Bronchus fibroblast of lung (primary cell): ENCODE measurements at places on chromosomes 11 and 22. TPM values are rescaled to one million over a fixed set of nuclear protein-coding genes. Genes with fewer than 3 reads are reported as not detected.

The MS4A2 gene
- not detected in 2 replicates for total RNA-seq

The CD248 gene
- 41.8 and 42.9 TPM in 2 replicates for total RNA-seq

The BLID gene
- 0.15 and 1.5 TPM in 2 replicates for total RNA-seq

The DMC1 gene
- 2.2 and 2.4 TPM in 2 replicates for total RNA-seq

The KRTAP5-11 gene
- not detected in 2 replicates for total RNA-seq

The MISFA gene
- 0.34 TPM in 1 of 2 replicates, not detected in the other for total RNA-seq

The SLC37A2 gene
- 4.9 and 5.0 TPM in 2 replicates for total RNA-seq

The CEP164 gene
- 17.5 and 19.0 TPM in 2 replicates for total RNA-seq

The SLC22A12 gene
- total RNA-seq: not detected in 2 replicates

The GGTLC2 gene
- total RNA-seq: not detected in 2 replicates

The SLC35E4 gene
- 9.8 and 12.4 TPM in 2 replicates for total RNA-seq

The SIPA1 gene
- 40.2 and 40.4 TPM in 2 replicates for total RNA-seq

The WNT7B gene
- 2.5 and 3.4 TPM in 2 replicates for total RNA-seq

The MYBPC3 gene
- total RNA-seq: not detected in 2 replicates

The ENTHD1 gene
- total RNA-seq: not detected in 2 replicates

The RAB3IL1 gene
- 0.89 and 3.0 TPM in 2 replicates for total RNA-seq

The MOGAT2 gene
- total RNA-seq: not detected in 2 replicates

The SAA4 gene
- total RNA-seq: not detected in 2 replicates

The MMP8 gene
- total RNA-seq: not detected in 2 replicates

The TSPAN18 gene
- total RNA-seq: not detected in 2 replicates

The SLC5A1 gene
- total RNA-seq: not detected in 2 replicates

The KCNJ1 gene
- not detected in 2 replicates for total RNA-seq

The SLC25A18 gene
- 0.15 and 0.17 TPM in 2 replicates for total RNA-seq

The IL18 gene
- total RNA-seq: 0.34 and 0.59 TPM in 2 replicates

The SPA17 gene
- total RNA-seq: 25.2 and 33.1 TPM in 2 replicates

The BIK gene
- 0.17 and 0.30 TPM in 2 replicates for total RNA-seq

The GAS2 gene
- total RNA-seq: 1.5 and 2.2 TPM in 2 replicates

The JAML gene
- not detected in 2 replicates for total RNA-seq

The RAB36 gene
- total RNA-seq: 3.1 and 3.4 TPM in 2 replicates

The EHF gene
- total RNA-seq: not detected in 2 replicates

The E2F8 gene
- 3.3 and 3.9 TPM in 2 replicates for total RNA-seq

The APLP2 gene
- 184 and 210 TPM in 2 replicates for total RNA-seq

The OR51I1 gene
- not detected in 2 replicates for total RNA-seq

The CSTPP1 gene
- total RNA-seq: 29.8 and 32.3 TPM in 2 replicates

The OR8G5 gene
- not detected in 2 replicates for total RNA-seq

The XKR3 gene
- total RNA-seq: not detected in 2 replicates

The ZBTB16 gene
- total RNA-seq: 12.3 and 13.6 TPM in 2 replicates

The PRG3 gene
- total RNA-seq: not detected in 2 replicates
